ENCODE measurements at places on chromosomes 7 and 10.

DNA sequence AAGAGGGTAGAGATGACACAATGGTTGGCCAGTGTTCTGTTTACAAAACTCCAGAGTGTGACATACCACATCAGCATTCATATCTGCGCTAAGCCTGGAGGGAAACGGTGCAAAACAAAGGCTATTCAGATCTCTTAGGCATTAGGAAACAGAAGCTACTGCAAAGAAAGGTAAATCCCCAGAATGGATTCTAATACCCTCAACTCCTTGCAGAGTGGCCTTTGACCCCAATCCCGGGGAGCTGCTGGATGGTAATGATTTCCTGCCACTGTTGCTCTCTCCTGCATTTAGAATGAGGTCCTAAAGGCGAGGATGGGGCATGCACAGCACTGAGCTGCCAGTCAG lies 65.2 kb downstream of the AOAH start:
- no peak for DNase-seq

GRCh38 chr7:21850531-21851285 lies 95.0 kb downstream of the CDCA7L start:
- no peak for DNase-seq

GRCh38 chr7:130329681-130330080 lies 14.9 kb upstream of the CPA5 start:
- peak; percentile 31 for DNase-seq

DNA sequence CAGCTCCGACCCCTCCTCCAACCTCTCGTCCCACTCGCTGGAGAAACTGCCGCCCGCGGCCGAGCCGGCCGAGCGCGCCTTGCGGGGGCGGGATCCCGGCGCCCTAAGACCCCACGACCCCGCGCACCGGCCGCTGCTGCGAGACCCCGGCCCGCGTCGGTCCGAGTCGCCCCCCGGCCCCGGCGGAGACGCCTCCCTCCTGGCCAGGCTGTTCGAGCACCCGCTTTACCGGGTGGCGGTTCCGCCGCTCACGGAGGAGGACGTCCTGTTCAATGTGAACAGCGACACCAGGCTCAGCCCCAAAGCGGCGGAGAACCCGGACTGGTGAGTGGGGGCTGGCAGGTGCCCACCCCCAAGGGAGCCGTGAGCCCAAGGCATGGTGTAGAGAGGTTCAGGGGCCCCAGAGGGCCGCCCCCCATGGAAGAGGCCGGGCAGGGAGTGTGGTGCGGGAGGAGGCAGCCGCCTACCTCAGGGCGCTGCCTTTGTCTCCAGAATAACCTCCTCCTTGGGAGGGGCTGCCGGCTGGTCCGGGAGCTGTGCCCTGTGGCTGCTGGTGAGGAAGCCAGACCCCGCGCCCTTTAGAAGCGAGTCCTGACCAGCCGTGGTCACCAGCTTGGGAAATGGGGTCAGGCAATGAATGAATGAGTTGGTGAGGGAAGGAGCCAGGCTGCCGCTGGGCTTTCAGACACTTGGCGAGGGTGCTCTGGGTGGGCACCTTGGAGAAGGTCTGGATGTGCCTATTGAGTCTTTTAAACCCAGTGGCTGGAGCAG lies 1.3 kb downstream of the FAM20C start:
- no peak for DNase-seq

- no peak for DNase-seq
These were observed 21.1 kb upstream of the EZH2 start for GRCh38 chr7:148905093-148905666.

- no peak for DNase-seq
These were observed 171.3 kb upstream of the ITGB1 start for GRCh38 chr10:33129141-33129995.
